ENCODE measurements at places on chromosomes 2 and 18.

GRCh38 chr2:147558620-147559019 is 286.2 kb upstream of the ACVR2A start:
- peak; percentile 1 for DNase-seq

- no peak for DNase-seq
These were observed 847.6 kb downstream of the SOCS6 start for GRCh38 chr18:71136487-71136886.

GRCh38 chr2:204849892-204850291 is 304.6 kb downstream of the PARD3B start:
- DNase-seq: no peak

DNA sequence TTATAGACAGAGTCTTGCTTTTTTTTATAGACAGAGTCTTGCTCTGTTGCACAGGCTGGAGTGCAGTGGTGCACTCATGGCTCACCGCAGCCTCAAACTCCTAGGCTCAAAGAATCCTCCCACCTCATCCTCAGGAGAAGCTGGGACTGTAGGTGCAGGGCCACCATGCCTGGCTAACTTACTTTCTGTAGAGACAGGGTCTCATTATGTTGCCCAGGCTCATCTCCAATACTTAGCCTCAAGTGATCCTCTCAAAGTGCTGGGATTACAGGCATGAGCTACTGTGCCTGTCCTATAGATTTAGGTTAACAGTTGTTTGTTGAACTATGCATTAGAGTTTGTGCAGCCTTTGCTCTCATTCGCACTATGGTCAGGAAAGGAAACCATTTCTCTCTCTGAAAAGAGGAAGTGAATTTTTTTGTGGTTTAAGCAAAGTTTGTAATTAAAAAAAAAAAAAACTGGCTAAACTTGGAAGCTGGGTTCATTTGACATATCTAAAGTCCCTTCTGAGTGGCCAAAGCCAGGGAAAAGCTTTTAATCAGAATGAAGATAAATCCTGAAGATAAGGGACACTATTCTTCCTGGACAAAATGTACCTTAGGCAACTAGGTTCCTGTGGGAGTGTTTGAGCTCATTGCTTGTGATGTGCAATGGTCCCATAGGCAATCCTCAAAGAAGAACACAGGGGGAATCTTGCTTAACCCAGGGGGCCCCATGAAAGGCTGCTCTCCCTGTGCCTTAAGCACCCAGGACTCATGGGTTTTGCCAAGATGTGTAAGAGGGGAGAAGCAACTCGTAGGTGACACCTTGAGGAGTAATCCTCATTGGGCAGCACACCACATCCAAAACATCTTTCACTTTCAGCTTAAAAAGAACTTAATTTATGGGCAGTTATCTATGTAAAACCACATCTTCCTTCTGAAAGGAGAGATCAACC is 201.7 kb downstream of the MREG start:
- DNase-seq: no peak

DNA sequence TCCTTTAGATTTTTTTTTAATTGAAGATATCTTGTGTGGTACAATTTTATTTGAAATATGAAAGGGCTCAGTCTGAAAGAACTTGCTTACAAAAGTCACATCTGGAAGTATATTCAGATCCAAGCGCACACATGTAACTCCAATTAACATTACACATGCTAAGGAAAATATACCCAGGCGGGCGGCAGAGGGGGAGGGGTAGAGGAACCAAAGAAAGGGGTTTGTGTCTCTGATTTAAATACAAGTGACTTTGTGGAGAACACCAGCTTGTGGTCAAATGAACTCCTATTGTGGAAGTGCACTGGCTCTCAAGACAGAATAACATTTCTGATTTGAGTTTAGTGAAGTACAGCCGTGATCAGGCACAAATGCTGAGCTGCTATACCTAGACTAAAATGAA is 280.2 kb upstream of the SOX11 start:
- DNase-seq: no peak

DNA sequence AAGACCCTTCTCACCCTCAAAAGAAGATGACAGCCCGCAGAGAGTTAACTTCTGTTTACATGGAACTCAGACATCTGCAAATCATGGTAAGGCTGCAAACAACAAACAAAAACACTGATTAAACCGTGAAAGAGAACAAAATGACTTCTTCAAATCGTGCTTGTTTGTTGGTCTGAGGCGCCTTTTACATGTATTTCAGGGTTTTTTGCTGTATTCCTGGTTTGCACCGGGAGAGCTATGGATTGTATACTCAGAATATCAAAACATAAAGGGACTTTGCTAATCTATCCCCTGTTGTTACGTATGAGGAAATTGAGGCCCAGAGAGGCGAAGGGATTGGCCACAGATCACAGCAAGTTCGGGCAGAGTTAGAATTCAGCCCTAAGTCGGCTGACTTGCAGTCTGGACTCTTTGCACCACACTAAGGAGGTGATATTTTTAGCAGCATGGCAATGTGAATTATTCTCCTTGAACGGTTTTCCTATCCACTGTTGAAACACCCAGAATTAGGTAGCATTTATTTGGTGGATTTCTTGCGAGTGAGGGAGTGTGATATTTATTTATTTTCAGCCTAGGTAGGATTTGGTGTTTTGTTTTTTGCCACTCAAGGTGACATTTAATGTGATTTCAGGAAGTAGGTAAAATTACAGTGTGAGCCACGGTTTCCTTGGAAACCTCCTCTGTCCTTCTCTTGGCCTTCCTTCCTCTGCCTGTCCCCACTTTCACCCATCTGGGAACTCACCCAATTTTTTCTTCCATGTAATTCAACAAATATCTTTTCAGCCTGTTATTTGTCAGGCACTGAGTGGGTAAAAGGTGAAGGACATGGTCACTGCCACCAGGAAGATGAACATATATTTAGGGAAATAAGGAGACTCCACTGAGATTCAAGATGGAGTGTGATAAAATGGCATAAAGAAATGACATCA is 980 bp upstream of the PDE6D start:
- DNase-seq: peak; percentile 15

GRCh38 chr18:45084206-45084605 is 403.5 kb downstream of the SETBP1 start:
- DNase-seq: no peak

DNA sequence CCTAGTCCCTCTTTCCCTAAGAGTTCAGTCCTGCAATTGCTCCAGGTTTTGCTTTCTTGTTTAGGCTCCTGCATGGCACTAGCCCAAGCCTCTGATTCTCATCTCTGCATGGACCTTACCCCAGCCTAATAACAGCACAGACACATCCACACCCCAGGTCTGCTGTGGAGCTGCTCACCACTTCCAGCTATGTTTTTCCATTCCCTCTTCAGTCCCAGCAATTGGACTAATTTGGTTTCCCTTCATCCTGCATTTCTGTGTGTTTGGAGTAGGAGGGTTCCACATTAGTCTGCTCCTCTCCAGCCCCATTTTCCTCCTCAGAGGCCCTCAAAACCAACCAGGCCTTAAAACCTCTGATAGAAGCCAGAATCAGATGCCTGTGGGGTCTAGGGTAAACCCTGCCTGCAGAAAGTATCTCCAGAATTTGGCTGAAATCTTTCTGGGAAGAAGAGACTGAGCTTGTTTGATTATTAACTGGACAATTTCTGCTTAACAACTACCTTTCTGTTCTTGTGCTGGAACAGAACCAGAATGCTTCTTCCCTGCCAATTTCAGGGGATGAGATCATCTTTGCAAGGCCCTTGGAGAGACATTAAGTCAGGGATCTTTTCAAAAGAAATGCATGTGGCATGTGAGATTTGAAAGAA is 95.9 kb downstream of the GFPT1 start:
- no peak for DNase-seq

GRCh38 chr2:222307978-222308730 is 9.4 kb upstream of the PAX3 start:
- no peak for DNase-seq

DNA sequence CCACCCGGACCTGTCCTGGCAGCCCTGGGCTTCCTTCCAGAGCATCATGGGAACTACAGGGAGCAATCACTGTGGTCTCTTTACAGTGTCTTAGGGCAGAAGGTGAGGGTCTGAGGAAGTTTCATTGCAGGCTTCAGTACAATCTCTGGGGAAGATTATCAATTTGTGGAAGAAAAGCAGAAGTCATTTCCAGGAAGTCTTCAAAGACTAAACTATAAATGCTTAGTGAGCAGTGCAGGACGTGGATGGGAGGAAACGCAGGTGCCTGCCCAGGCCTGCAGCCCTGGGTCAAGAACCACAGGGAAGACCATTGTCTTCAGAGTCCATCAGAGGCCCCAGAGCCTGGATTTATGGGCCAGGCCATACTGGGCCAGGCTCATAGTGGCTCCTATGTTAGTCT is 54.3 kb downstream of the INO80C start:
- DNase-seq: no peak

- DNase-seq: no peak
These were observed 1.4 kb upstream of the MBP start for GRCh38 chr18:77133835-77134496.

DNA sequence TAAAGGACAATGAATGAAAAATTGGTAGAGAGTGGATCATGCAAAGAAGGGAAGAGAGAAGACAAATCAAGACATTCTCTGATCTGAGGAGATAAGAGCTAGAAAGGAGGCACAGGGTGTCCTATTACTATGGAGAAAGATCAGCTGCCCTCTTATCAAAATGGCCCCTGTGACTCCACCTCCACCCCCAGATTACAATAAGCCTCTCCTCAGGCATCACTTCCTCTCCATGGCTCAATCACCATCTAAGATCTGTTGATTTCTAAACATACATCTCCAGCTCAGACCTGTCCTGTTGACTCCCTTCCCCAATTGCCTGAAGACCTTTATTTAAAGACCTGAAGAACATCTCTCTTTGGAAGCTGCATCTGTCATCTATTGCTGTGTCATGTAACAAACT is 43.2 kb downstream of the SP100 start:
- DNase-seq: no peak

DNA sequence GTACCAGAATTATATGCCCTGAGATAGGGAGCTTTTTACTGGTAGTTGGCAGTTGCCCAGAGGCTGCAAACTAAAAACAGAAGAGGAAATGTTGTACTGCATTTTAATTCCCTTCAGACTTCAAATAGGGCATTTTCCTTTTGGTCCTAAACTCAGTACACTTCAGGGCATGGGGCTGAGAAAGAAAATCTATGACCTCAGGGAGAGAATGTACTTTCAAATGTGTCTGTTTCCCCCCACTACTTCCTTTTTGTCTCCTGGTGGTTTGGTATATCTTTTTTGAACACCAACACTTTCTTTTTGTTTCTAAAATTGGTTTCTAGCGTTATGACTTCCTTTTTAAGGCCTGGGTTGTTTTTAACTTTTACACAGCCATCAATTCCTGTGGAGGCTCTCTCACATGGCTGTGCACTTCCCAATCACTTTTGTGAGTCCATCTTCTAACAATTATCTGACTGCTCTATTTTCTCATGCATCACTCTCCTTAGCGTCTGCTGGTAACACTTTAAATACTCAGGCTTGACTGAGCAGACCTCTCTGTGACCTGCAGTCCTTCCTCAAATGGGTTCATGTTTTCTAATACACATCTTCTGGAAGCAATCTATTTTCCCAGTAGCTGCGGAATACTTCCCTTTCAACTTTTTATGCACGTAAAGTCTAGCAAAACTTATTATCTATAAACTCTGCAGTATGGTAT is 596.0 kb downstream of the LRP1B start:
- no peak for DNase-seq

- no peak for DNase-seq
These were observed 1.0 kb upstream of the KYNU start for GRCh38 chr2:142876423-142876822.

DNA sequence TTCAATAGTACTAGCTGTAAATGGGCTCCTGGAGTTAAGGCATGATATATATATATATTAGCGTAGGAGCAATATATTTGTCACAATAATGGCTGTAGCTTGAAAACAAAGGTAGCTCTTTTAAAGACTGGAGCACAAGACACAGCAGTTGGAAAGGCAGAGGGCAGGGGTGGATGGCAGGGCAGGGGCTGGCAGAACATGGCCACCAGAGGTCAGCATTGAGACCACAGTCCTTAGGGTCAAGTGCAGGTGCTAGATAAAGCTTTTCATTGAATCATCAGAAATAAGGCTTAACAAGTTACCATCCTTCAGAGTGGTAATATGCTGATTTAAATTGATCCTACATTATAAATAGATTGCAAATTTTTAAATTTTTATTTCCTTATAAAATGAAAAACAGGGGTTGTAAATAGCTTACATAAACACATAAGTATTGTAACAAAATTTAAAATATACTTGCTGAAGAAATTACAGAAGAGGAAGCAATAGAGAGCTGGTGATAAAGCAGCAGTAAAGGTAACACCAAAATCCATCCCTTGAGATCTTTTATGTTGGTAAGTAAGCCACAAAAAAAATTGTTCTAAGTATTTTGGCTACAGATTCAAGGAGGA is 161.2 kb upstream of the PIEZO2 start:
- DNase-seq: no peak

GRCh38 chr2:101558740-101559525 is 84.0 kb upstream of the RFX8 start:
- DNase-seq: no peak

- no peak for DNase-seq
These were observed 101.8 kb downstream of the XRCC5 start for GRCh38 chr2:216210701-216211540.

DNA sequence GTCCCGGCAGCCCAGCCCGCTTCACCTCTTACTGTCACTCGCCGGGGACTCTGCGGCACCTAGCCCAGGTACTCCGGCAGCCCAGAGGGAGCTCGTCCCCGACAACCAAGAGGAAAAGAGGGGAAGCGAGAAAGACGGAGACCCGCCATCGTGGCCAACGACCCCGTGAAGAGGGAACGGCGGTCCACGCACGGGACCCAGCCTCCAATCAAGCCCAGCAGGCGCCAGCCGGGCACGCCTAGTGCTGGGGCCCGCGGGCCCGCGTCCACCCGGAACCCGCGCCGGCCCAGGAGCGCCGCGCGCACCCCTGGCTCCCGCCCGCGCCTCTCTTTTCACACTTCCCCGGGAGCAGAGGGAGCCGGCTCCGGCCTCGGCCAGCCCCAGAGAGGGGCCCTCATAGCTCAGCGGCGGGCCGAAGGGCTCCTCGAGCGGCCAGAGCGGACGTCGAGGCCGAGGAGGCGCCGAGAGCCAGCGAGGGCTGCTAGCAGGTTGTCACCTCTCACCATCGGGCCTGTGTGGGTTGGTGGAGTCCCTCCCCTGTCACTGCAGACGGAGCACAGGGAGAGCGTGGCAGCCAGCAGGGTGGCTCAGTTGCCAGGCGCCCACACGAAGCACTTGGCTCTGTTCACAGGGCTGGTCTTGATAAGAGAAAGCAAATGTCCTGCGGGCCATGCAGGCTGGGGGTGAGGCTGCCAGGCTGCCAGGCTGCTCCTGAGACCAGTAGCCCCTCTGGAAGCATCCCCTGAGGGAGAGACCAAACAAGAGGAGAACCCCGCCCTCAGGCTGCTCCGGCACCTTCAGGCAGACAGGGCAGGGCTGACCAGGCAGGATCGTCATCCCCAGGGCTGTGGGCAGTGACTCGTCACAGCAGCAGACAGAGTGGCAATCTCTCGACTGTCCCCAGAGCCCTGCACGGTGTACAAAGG is 36.9 kb upstream of the KLF11 start:
- no peak for DNase-seq

GRCh38 chr2:185215497-185215896 is 523.1 kb upstream of the FSIP2 start:
- DNase-seq: no peak

GRCh38 chr18:48826806-48827205 is 124.0 kb downstream of the SMAD7 start:
- DNase-seq: no peak

GRCh38 chr2:7745369-7745768 is 828.2 kb downstream of the RNF144A start:
- DNase-seq: peak; percentile 41

- no peak for DNase-seq
These were observed 218.2 kb downstream of the SH3BP4 start for GRCh38 chr2:235170016-235170415.

GRCh38 chr2:98149333-98149697 is 62.3 kb downstream of the VWA3B start:
- no peak for DNase-seq

- DNase-seq: no peak
These were observed 75.6 kb upstream of the ETAA1 start for GRCh38 chr2:67321588-67321903.

All from NCI-H2029 (cell line).